Mesothelial cell of epicardium (in vitro differentiated cells): ENCODE measurements at places on chromosomes 1 and 21.

DNA sequence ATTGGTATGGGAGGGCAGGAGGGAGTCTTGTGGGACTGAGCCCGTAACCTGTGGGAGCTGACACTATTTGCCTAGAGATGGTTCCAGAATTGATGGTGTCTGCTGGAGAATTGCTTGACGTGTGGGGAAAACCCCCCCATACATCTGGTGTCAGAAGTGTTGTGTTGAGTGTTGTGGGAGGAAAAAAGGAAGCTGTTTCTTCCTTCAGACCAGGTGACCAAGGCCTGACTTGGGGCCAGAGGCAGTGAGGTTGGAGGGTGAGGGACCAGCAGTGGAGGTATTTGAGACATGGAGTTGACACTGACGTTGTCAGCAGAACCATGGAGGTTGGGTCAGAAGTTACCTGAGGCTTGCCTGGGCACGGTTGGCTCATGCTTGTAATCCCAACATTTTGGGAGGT is 8.3 kb downstream of the SHISAL2A start:
- no peak for DNase-seq

DNA sequence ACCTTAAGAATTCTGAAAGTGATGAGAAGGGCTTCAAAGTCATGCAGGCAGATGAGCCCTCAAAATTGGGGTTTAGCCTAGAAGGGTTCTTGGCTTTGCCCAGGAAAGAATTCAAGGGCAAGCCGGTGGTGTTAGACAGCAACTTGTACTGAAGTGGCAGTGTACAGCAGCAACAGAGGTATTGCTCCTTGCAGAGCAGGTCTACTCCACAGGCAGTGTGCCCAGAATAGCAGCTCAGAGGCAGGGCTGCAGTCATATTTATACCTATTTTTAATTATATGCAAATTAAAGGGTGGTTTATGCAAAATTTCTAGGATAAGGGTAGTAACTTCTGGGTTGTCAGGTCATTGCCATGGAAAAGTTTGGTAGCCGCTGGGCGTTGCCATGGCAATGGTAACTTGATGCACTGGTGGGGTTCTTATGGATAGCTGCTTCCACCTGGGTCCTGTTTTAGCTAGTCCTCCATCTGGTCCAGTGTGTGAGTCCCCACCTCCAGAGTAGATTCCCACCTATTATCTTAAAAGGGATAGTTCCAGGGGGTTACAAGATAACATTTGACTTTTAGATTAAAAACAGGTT is 57.9 kb upstream of the CR2 start:
- no peak for DNase-seq

DNA sequence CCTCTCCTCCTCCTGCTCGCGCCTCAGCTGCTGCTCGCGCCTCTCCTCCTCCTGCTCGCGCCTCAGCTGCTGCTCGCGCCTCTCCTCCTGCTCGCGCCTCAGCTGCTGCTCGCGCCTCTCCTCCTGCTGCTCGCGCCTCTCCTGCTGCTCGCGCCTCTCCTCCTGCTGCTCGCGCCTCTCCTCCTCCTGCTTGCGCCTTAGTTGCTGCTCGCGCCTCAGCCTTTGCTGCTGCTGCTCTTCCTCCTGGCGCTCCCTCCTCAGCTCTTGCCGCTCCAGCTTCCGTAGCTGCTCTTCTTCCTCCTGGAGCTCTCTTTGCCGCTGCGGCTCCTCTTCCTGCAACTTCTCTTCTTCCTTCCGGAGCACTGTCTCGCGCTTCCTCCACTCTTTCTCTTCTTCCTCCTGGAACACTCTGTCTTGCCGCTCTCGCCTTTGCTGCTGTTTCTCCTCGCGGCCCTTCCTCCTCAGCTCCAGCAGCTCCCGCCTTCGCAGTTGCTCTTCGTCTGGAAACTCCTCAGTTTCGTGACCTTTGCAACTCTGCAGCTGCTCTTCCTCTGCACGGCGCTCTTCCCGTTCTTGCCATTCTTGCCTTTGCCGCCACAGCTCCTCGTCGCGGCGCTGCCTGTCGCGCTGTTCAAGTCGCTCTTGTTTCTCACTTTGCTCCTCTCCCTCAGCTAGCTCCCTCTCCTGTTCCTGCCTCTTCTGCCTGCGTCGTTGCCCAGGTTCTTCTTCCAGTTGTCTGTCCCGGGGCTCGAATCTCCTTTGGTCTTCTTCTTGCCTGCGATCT is 3.0 kb downstream of the TCHH start:
- DNase-seq = no peak

- DNase-seq = no peak
These were observed 54.1 kb downstream of the TOMM20 start for GRCh38 chr1:235074523-235075047.

DNA sequence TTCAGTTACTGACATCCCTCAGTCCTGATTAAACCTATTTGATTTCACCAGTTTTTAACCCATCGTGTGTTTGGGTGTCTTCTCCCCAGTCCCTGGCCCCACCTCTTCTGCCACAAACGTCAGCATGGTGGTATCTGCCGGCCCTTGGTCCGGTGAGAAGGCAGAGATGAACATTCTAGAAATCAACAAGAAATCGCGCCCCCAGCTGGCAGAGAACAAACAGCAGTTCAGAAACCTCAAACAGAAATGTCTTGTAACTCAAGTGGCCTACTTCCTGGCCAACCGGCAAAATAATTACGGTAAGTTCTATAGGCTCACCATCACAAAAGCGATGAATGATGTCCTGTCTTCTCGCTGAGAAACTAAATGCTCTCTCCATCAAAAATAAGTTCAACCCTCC is 28.7 kb downstream of the NBPF3 start:
- DNase-seq = no peak

DNA sequence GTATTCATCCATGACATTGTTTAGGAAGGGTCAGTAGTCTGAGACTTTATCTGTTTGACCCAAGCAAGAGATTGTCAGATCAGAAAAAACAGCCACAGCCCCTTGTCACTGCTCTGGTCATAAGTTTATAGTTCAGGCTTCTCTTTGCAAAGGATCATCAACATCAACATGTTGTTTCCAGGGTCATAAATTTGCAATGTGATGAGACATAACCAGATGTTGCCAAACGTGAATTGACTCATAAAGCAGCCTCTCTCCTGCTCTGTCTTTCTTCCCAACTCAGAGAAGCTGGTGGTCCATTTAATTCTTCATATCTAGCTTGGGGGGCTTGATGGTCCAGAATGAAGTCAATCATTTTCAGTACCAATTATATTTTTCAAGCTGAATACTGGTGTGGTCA is 507.2 kb upstream of the PBX1 start:
- DNase-seq = no peak

GRCh38 chr1:145729196-145729595 is 9.9 kb downstream of the CD160 start:
- no peak for DNase-seq

GRCh38 chr1:14654554-14654953 is 56.1 kb downstream of the KAZN start:
- no peak for DNase-seq

DNA sequence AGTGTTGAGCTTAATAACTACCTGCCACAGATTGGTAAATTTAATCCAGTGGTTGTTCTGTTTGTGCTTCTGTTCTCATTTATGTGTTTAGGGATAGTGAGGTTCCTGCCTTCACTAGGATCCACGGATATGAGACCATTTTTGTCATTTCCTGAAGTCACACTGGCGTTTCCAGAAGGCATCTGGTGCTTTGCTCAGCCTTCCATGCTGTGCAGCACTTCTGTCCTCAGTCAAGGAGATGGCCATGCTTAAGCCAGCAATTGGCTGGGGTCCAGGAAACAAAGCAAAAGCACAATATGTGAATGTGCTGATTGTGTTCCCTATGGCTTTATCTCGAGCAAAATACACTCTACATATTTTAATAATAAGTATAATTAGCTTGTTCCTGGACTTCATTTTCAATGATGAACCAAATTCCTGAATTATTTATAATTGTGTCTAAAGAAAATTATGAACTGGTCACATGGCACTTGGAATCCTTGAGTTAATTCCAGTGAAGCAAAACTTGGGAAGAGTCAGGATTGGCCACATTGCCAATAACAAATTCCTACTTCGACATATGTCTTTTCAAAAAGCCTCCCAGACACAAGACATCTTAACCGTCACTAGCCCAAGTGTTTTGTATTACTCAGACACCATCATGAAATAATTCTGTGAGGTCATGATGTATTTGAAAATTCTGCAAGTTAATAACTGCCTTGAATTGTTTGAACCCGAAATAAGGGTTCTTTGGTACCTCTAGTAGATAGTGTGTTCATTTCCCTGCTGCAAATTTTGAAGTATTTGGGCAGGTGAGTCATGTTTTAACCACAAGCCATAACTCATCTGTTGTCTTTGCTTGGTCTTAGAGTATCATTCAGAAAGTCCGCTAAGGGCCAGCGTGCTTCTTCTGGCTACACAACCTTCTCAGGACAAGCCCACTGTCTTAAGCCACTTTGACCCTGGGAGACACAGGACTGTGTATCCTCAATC is 412.4 kb downstream of the DISC1 start:
- DNase-seq = no peak

DNA sequence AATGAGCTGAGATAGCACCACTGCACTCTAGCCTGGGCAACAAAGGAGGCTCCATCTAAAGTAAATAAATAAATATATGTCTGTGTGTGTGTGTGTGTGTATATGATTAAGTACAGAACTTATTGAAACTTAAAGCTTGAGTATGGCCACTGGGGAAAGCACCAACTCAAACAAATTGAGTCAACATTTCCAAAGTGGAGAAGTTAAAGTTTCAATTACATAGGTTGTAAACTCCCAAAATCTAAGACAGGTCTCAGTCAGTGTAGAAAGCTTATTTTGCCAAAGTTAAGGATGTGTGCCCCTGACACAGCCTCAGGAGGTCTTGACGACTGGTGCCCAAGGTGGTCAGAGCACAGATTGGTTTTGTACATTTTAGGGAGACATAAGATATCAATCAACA is 458.9 kb upstream of the RGS18 start:
- DNase-seq = no peak

- no peak for DNase-seq
These were observed 445.5 kb downstream of the PTPRC start for GRCh38 chr1:199084293-199084692.

DNA sequence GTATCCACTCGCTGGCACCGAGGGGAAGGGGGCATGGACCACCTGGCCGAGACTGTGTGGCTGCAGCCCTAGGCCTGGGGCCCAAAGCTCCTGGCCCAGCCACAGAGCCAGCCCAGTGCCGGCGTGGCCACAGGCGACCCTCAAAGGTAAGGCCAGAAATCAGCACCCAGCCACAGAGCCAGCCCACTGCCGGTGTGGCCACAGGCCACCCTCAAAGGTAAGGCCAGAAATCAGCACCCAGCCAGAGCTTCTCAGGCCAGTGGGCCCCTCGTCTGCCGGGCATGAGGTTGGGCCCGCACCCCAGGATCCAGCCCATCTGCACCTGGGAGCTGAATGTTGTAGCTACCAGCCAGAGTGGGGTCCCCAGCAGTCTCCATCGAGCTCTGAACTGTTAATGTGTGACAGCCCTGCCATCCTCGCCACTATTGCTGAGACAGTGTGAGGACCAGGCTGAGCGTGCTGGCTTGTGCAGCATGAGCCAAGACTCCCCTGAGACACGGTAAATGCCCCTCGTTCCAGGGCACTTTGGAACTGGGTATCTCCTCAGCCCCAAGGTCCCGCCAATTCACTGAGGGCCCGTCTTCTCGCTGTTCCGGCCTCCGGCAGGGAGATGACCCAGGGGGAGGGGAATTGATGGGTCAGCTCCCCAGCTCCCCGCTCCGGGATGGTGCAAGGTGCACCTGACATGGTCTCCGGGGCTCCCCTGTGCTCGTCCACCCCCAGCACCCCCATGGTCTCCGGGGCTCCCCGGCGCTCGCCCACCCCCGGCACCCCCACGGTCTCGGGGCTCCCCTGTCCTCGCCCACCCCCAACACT is 4.7 kb upstream of the FTCD start:
- DNase-seq = no peak

DNA sequence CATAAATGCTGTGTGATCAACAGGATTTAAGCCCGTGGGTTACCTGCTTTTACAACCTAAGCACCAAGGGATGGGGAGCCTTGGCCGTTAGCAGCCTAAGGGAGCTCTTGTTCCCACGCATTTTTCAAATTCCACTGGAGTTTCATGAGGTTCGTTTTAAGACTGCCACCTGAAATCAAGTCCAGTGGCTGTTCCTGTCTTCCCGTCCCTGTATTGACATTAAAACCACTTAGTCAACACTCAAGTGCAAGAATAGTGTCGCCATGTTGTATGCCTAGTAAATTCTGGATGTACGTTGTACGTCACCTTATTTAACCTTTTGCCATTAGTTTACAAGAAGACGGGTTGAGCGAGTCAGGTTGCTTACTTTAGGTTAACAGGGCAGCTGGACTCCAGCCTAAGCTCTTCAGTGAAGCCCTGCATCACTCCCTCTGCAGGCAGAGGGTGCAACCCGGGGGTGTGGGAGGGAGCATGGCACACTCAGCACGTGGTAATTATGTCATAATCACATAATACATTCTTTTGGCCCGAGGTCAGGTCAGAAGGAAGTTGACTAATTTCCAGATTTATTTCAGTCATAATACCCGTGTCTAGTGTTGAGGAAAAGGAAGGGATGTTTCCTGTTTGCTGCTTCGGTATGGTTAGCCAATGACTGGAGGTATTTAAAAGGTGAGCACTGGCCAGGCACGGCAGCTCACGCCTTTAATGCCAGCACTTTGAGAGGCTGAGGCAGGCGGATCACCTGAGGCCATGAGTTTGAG is 42.5 kb downstream of the CNST start:
- no peak for DNase-seq

DNA sequence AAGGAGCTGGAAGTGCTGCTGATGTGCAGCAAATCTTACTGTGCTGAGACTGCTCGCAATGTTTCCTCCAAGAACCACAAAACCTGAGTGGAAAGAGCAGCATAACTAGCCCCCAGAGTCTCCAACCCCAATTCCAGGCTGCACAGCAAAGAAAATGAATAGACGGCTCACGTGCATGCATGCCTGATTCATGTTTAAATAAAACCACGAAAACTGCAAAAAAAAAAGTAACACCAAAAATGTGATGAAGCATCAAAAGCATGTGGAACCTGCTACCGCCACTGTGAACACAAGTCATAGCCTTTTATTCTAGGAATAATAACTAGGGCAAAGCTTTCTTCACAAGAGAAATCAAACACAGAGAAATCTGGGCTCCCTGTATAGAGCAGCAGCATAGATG is 9.6 kb upstream of the TRNP1 start:
- no peak for DNase-seq

- no peak for DNase-seq
These were observed 77.9 kb upstream of the NFIA start for GRCh38 chr1:61004262-61005003.

GRCh38 chr1:239617731-239618130 is 231.4 kb downstream of the CHRM3 start:
- no peak for DNase-seq

DNA sequence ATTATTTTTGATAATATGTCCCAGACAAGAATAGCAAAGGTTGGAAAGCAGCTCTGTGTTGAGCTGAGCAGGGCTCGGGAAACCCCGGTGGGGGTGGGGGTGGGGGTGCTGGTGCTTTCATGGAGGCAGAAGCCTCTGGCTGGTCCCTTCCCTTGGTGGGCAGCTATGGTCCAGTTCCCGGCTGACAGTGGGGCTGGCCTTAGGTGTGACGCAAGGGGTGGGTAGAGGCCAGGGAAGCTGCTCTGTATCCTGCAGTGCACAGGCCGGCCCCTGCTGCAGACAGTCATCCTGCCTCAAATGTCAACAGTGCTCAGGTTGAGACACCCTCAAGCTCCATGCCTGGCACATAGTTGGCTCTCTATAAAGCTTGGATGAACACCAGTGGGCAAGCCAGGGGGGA is 8.9 kb downstream of the ACTL8 start:
- no peak for DNase-seq

- DNase-seq = no peak
These were observed 273.3 kb downstream of the OLFM3 start for GRCh38 chr1:101723415-101723814.
